Neural crest cell (in vitro differentiated cells): ENCODE measurements at places on chromosomes 13 and 19. TPM values are rescaled to one million over a fixed set of nuclear protein-coding genes. Genes with fewer than 3 reads are reported as not detected.

DNA sequence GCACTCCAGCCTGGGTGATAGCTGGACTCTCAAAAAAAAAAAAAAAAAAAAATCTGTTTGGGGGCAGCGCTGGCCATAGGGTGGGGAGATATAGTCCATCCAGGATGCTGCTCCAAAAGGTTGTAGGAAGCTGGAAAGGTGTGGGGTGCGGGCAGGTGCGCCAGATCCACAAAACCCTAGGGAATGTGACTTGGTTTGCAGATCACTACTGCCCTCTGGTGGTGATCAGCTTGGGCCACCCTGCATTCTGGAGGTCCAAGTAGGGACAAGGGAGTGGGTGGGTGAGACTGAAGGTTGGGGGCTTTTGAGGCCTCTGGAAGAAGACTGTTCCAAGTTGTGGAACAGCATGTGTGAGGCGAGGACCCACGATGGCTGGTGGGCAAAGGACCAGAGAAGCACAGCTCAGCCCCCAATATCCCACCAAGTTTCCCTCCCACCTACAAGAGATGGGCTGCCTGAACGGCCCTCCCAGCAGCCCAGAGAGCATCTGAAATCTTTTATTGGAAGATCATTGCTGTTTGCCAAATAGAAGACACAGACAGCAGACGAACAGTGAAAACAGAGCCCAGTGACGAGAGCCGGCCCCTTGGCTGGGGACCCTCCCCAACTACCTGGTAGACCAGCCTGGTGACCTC, 10.4 kb upstream of the TYK2 start:
- peak; percentile 77 for DNase-seq

Gene ZNF808
- total RNA-seq, result 23.4 and 25.9 TPM in 2 replicates

GRCh38 chr13:27242702-27243101, 8.7 kb upstream of the RPL21 start:
- no peak for DNase-seq

DNA sequence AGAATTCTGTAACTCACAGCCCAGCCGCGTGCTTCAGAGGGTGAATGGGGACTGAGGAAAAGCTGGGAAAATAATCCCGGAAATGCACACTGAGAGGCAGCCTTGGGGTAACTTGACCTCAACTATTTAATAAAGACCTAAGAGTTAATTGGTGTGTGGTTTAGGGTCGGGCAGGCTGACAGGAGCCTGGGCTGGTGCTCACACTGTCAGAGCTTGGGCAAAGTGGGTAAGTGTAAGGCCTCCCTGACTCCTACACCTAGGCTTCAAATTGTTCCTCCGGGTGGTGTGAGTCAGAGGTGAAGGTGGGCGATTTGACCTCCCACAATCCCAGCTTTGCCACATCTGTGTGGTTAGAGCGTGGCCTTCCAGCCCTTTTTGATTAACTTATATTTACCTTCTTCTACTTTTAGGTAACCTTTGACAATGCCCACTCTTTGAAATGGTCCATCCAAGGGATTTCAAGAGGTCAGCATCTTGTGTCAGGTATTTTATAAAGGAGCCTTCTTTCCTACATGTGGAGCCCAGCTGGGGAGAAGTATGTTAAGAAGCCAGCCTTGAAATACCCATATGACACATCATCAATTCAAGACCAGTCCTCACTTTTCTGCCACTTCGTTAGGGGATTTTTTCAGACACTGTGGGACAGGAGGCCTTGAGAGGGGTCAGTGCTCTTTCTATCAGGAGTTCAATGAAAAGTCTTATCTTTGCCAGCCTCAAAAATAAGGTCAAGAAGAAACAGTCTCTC, 114.2 kb downstream of the NUFIP1 start:
- DNase-seq, result no peak

DNA sequence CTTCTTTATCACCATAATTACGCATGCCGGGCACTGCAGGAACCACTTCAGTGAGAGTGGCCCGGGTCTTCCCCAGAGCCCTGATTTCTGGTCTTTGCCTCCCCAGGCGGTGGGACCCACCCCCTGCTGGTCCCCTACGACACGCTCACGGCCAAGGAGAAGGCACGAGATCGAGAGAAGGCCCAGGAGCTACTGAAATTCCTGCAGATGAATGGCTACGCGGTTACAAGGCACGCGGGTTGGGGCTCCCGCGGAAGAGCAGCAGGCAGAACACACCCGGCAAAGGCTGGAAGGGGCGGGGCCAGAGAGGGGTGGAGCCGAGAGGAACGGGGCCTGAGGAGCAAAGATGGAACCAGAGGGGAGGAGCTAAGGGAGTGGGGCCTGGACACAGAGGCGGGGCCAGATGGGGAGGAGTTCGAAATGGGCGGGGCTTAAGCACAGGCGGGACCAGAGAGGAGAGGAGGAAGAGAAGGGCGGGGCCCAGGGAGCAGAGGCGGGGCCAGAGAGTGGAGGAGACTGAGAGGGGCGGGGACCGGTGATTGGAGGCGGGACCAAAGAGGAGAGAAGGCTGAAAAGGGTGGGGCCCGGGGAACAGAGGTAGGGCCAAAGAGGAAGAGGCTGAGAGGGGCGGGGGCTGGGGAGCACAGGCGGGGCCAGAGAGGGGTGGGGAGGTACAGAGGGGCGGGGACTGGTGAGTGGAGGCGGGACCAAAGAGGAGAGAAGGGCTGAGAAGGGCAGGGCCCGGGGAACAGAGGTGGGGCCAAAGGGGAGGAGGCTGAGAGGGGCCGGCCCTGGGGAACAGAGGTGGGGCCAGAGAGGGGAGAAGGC, 73.4 kb downstream of the RYR1 start:
- DNase-seq, result peak; percentile 48

- no peak for DNase-seq
Observed at GRCh38 chr19:1167687-1168571, 6.1 kb downstream of the SBNO2 start.

Gene OR10H1
- total RNA-seq, result not detected in 2 replicates

Gene CHST8
- 0.52 and 0.96 TPM in 2 replicates for total RNA-seq

DNA sequence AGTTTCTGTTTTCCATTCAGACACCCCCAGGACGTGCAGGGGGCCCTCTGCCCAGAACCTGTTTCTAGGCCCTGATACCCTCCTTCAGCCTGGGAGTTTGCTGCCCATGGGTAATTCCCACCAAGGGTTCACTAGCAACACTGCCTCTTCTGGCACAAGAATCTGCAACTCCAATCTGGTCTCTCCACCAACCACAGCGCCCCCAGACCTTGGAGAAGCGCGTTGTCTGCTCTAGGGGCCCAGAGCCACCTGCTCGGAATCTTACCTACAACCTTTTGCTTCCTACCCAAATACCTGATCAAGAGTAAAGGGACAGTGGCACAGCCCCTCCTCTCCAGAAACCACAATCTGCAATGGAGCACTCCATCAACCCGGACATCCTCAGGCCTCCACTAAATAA, 763 bp downstream of the ZNF180 start:
- no peak for DNase-seq

DNA sequence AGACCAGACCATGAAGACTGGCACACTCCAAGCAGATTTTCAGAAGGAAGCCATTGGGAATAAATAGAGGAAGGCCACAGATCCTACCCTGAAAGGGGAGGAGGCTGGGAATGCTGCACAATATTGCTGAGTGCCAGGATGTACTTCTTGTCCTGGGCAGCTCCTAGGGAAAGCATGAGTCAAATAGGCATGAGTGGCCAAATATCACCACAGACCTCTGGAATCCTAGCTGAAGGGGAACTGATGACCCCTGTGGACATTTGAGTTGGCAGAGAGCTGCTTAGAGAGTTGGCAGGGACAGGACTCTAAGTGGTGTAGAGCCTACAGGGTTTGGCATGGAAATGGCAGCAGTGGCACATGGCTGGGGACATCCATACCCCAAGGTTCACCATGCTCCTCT, 234.3 kb upstream of the TRPC4 start:
- no peak for DNase-seq

DNA sequence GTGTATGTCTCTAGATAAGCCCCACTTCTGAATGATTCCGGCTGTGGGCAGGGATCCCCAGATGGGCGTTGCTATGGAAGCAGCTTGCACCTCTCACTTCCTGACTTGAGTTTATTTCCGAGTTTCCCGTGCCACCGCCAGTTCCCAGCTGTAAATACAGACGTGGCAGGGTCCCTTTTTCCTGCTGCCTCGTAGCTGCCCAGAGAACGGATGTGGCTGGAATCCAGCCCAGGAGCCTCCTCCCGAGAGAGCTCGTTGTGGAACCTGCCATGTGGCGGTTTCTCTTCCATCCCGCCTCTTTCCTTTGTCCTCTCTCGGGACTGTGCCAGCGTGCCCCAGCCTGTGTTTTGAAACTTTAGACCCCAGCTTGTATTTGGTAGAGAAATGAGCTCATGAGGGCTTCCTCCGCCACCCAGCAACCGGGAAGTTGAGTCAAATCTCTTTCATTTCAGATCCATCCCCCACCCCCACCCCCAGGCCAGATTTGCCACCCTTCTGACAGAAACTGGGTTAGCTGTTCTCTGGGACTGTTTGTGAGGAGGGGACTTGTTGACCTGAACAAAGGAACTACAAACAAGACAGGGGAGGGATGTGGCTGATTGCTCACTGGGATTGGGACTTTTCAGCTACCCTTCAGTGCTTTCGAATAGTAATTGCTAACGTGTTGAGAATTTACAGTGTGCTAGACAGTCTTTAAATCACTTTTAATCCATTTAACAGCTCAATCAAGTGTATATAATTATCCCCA, 96.6 kb downstream of the SIPA1L3 start:
- DNase-seq, result peak; percentile 43

Gene ONECUT3
- 0.93 and 1.0 TPM in 2 replicates for total RNA-seq
